ENCODE measurements at places on chromosomes 7 and 10.

DNA sequence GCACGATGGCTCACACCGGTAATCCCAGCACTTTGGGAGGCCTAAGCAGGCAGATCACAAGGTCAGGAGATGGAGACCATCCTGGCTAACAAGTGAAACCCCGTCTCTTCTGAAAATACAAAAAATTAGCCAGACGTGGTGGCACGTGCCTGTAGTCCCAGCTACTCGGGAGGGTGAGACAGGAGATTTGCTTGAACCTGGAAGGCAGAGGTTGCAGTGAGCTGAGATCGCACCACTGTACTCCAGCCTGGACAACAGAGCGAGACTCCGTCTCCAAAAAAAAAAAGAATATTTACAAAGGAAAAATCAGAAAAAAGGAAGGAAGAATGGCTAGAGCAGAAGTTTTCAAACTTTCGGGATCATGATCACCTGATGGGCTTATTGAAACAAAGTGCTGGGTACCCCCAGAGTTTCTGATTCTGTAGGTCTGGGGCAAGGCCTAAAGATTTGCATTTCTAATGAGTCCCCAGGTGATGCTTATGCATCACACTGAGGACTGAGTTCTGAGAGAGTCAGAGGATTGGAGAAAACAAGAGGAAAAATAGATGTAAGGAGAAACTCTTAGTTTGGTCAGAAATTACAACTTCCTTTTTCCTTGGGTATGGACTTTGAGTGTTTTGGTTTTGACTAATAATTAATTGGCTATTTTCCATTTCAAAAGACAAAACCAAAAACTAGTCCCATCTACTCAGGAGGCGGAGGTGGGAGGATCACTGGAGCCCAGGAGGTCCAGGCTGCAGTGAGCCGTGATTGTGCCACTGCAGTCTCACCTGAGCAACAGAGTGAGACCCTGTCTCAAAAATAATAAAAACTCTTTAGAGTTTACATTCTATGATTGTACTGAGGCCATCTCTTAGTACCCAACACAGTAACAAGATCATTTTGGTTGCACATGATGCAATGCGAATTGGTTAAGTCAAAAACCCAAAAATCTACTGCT lies 14.4 kb downstream of the MARCHF5 start:
- DNase-seq: no peak

DNA sequence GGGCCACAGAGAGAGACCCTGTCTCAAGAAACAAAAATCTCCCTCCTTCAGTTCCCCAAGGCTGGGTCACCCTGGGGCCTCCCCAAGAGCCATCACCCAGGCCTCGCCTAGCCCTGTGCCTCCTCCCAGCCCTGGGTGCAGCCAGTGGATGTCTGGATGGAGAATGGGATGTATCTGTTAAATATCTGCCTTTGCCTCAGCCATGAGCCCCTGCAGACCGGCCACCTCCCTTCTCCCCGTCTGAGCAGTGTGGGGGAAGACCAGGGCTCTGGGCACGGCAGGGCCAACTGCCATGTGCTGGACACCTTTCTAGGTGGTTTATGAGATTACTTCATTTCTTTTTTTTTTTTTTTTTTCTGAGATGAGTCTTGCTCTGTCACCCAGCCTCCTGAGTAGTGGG lies 10.0 kb downstream of the ARPC1B start:
- no peak for DNase-seq

DNA sequence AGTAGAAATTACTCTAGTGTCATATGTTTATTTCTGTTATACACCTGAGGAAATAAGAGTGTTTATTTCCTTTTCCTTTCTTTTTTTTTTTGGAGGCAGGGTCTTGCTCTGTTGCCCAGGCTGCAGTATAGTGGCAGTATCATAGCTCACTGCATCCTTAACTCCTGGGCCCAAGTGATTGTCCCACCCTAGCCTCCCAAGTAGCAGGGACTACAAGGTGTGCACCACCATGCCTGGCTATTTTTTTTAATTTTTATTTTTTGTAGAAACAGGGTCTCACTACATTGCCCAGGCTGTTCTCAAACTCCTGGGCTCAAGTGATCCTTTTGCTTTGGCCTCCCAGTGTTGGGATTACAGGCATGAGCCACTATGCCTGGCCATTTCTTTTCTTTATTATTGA lies 37.8 kb downstream of the TBC1D12 start:
- no peak for DNase-seq

- DNase-seq: no peak
These were observed 126.9 kb upstream of the EFCAB10 start for GRCh38 chr7:105707967-105708762.

DNA sequence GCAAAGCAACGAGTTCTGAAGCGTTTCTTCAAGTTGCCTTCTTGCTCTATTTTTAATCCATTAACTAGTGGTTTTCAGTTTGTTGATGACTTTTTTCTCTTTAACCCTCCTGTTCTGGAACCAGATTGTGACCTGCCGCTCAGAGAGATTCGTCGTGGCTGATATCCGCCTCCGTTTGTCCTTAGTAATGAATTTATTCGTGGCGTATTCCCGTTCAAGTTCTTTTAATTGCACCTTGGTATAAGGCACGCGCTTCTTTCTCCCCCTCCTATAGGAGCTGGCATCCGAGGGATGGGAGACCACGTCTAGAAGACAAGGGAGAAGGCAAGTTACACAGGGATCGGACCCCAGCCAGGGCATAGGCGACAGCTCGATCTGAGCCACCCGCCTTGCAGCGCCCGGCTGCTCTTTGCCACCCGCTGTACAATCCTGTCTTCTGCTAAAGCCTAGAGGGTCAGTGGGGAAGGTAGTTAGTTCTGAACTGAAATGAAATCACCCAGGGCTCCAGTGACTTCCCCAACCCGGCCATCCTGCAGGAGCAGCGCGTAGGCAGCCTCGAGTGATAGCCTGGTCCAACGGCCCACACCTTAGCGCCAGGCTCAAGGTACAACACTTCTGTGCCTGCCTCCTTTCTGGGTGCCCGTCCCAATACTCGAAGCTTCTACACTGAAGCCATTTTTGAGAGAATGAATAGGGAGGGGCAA lies 1.6 kb downstream of the HOXA13 start:
- no peak for DNase-seq

DNA sequence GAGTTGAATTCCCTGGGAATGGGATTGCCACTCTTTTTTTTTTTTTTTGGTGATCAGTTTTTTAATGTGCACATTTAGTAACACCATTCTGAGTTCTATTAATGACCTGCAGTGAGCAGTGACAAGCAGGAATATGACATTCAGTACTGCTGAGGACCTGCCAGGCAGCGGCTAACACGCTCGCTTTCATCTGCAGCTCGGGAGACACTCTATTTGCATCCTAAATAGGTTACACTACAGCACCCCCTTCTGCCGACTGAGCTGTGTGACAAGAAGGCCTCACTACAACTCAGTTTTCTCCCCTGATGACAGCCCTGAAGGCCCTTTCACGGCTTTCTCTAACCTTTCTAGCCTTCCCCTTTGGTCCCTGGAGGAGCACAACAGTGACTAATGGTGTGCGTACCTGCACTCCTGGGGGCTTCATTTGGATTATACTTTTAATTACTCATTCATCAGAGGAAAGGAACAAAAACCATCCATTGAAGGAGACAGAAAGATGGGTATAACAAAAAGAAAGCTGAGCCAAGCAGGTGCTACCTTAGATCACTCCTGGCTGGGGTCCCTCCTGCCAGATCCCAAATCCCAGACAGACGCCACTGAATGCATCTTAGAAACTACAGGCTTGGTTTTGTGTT lies 872.4 kb downstream of the LRMDA start:
- DNase-seq: no peak

DNA sequence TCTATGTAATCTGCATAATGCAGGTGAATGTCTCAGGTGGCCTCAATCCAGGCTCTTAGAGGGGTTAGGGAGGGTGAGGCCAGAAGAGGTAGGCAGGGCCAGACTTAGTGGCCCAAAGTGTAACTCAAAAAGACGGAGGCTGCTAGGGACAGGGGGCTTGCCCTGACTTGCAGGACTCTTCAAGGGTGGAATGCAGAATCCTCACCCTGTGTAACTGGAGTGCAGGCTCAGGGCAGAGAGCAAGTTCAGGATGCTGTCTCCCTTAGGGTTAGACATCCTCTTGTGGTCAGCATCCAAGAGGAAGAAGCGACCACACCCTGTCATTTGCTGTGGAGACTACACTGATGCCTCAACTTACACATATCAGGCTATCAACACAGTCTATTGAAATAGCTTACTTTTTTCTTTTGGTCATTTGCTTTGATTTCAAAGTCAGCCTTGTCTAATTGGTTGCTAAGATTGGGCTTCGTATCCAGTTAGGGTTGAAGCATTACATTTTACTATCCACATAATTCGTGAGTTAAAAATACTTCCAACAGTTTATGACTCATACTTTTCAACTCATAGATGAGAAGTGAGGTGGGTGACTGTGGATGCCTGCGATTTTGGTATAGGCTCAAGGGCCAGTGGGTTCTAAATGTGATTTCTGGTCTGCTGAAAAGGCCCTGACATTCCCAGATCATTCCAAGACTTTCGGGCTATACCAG lies 563.6 kb downstream of the SUGCT start:
- no peak for DNase-seq
